ENCODE measurements at places on chromosomes 1 and 21.

- DNase-seq = peak; percentile 74
These were observed 42.5 kb downstream of the PLPPR5 start for GRCh38 chr1:98962156-98962555.

- DNase-seq = no peak
These were observed 4.7 kb upstream of the C1orf52 start for GRCh38 chr1:85264150-85264549.

DNA sequence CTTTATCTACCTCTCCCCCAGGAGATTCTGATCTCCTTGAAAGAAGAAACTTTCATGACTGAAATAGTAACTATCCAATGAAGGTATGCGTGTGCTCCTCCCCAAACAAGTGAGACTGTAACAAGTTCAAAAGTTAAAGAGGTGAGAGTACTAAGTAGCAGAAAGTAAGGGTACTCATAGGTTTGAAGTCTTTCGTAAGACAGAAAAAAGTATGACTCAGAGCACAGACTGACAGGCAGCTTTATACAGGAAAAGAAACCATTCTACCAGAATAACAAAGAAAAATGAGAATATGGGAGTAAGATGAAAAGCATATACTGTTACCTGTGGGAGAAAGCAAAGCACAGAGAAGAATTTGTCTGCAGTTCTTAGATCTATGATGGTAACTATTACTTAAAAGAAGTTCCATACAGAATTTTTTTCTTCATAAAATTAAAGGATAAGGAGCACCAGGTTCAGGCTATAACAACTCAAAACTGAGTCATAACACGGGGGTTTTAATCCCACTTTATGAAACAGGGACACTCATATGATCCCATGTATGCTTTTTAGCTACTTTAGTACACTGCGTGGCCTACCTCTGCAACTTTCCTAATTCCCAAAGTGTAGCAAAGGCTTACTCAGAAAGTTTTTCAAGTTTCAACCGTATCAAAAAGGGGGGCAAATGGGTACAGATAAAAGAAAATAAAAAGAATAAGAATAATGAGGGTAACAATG, 52.0 kb downstream of the FOXJ3 start:
- peak; percentile 18 for DNase-seq

- DNase-seq = no peak
These were observed 23.5 kb downstream of the LRRC8D start for GRCh38 chr1:89844241-89844807.

DNA sequence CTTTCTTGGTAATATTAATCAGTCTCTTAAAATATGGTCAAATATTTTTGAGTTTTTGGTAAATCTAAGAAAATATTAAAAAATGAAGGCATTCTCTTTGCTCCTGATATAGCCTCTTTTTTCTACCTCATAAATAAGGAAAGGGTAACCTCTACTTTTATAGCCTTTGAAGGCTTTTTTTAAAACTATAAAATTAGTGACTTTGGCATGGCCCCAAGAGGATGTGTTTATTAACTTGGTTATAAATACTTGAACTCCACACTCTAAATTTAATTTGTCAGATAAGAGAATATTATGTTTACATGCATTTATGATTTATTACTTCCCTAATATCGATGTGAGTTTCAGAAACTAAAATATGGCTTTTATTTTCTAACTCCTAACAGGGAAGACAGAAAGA, 60.3 kb downstream of the LMO4 start:
- no peak for DNase-seq

Data from fibroblast of skin of scalp (primary cell).